ENCODE measurements at places on chromosomes 12 and 14.
A peak's percentile ranks its signal among the peaks of the same experiment; 100 is the strongest.

DNA sequence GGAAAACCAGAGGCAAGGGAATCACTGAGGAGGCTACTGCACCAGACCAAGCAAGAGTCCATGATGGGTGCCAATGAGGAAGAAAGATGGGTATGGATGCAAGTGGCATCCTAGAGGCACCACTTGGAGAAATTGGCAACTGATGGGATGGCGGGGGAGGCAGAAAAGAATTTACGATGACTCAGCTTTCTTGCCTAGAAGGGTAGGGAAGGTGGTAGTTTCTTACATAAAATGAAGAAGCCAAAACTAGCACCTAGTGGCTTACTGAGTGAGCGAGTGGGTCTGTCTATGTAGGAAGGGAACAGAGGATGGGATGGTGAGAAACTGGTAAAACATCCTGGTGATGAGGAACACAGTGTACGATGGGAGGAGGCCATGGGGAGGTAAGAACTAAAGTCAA is 80.8 kb downstream of the CIT start:
- no peak for DNase-seq

GRCh38 chr12:114480337-114481199 is 74.6 kb upstream of the TBX5 start:
- DNase-seq, result no peak

- DNase-seq, result no peak
Observed at GRCh38 chr12:19223695-19224094, 94.2 kb downstream of the PLEKHA5 start.

DNA sequence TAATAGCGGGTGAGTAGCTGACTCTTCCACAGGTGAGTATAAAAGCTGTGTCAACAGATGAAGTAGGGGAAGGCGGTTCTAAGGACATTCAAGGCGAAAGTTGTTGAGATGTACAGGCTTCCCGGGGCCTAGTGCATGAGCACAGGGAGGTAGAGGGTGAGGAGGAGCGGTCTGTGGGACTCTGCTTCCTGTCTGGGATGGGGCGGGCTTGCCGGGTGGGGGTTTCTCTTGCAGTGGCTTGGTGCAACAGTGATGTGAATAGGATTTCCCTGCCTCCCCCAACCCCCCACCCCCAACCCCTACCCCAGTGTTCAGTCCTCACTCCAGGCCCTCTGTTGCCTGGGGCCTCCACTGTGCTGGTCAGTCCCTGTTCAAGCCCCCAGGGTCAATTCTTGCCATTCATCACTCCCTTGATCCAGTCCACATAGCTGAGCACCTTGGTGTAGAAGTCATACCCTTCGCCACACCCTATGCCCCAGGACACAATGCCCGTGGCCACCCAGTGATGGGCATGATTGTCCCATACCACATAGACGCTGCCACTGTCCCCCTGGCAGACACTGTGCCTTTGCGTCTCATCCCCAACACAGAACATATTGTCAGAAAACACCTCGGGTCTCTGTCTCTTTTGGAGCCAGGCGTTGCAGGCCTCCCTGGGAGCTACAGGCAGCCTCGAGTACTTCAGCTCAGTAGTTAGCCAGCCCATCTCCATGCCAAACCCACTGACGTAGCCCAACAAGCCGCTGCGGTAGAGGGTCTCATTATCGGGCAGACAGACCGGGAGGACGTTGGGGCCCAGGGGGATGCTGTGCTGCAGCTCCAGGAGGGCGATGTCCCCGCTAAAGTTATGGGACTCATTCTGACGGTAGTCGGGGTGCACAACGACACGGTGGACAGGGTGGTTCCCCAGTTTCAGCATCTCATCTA is 4.0 kb upstream of the C1R start:
- DNase-seq, result no peak

- peak; percentile 67 for DNase-seq
Observed at GRCh38 chr14:21999402-21999801, 325.8 kb upstream of the OR4E1 start.

- no peak for DNase-seq
Observed at GRCh38 chr12:40474630-40475029, 217.6 kb upstream of the CNTN1 start.

DNA sequence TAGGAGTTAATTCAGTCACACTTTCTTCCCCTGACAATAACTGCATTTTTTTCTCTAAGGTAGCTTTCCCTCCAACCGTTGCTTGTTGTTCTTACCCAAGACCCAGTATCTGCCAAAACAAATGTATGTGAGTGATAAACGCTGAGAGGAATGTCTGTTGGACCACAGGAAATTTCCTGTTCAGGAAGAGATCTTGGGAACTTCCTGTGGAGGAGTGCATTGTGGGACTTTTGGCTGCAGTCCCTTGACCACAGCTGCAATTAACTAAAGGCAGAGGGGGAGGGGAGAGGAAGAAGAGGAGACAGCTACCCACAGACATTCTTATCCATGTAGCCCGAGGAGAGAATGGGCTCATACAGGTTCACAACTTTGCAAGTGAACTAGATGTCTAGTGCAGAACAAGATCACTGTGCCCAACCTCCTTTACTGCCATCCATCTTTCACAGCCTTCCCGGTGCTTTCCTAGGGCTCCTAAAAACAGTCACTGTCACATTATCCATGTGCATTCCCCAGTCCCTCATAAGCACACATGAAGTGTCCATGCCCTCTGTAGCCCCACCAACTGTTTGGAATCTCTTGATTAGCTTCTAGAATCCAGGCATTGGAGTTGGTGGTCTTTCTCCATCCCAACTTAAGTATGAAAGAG is 149.5 kb downstream of the ETV6 start:
- DNase-seq, result peak; percentile 100

DNA sequence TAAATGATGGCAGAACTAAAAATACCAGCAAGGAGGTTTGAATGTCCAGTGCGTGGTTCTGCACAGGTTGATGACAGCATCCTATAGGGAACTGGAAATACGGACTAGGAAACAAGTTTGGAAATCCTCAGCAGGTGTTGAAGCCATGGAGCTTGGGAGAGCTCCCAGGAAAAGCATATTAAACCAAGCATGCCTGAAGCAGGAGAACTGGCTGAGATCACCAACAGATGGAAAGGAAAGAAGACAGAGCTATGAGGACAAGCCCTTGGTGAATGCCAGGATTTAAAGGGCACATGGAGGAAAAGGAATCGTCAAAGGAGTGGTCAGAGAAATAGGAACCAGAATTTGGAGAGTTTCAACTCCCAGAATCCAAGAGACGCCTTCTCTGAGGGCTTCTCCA is 21.2 kb upstream of the ELK3 start:
- no peak for DNase-seq

DNA sequence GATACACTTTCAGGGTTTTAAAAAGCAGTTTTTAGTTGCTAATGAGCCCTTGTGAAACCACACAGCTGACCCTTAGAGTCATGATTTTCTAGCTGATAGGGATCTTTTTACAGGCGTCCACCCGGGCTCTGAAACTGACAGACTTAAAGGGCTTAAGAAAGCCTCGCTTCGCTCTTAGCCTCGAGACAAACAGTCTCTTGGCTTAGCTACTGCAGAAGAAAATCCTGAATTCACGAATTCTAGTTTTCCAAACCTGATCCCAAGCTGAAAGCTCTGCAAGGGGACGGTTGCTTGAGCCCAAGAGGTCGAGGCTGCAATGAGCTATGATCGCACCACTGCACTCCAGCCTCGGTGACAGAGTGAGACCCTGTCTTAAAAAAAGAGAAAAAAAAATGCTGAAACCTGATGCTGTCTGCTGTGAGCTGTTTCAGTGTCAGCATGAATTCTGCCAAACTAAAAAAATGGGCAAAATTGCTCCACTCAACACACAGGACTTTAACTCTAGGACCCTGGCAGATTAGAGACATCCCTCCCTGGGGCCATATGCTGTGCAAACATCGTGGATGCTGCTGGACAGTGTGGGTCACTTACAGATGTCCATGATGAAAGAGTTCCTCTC is 3.1 kb upstream of the HPD start:
- no peak for DNase-seq

- DNase-seq, result no peak
Observed at GRCh38 chr12:25332143-25332542, 81.4 kb upstream of the KRAS start.

- DNase-seq, result no peak
Observed at GRCh38 chr12:7512553-7512952, 9.0 kb upstream of the CD163 start.

DNA sequence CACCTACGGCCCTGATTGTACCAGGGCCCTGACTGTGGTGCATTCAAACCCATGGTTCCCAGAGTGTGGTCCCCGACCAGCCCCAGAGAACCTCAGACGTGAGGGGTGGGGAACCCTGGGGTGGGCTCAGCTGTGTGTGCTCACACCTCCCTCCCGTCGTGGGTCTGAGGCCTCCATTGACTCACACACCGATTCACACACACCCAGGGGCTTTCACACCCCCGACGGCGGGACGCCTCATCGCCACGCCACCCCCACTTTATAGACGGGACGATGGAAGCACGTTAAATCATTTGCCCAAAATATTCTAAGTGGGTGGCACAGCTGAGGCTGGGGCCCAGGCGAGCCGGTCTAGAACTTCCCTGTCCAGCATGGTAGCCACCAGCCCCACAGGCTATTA is 3.4 kb upstream of the FBRSL1 start:
- DNase-seq, result no peak

DNA sequence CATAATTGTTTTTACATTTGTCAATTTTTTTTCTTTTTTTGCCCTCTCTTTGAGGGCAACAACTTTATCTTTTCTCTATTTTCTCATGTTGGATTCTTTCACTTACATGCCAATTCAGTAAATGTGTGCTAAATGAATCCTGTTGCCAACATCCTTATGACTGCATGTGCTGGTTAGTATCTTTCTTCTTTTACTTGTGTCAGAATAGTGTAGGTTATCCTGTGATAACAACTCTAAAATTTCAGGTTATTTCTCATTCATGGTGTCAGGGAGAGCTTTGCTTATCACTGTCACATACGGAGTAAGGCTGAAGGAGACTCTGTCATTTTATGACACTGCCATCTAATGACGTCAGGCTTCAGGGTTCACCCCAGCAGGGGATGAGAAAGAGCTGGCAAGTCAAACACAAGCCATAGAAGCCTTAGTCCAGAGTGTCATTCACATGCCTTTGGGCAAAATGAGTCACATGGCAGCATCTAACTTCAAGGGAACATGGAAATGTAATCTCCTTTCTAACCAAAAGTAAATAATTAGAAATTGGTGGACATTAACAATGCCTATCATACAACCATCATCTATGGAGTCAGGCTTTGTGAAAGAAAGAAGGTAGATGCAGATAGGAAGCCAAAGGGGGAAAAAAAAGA is 242.5 kb upstream of the ATP2B1 start:
- no peak for DNase-seq

- DNase-seq, result no peak
Observed at GRCh38 chr14:51925980-51926379, 63.4 kb upstream of the RTRAF start.

GRCh38 chr12:96223411-96224218 is 29.4 kb downstream of the ELK3 start:
- no peak for DNase-seq

DNA sequence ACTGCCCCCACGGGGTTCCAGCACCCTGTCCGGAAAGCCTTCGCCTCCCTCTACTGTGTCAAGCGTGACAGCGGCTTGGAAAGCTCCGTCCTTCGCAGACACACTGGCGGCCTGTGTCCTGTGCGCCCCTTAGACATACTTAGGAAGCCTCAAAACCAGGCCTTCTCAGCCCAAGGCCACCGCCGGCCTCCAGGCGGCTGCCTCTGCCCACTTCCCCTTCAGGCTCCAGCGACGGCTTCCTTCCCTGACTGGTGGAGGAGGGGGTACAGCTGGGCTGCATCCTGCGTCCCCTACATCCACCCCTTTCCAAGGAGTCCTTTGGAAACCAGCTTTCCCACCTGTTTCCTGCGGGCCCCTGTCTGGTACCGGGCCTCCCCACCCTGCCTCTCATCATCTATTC is 2.5 kb upstream of the CACNA2D4 start:
- DNase-seq, result no peak

GRCh38 chr12:57887631-57888408 is 41.3 kb upstream of the CTDSP2 start:
- no peak for DNase-seq

DNA sequence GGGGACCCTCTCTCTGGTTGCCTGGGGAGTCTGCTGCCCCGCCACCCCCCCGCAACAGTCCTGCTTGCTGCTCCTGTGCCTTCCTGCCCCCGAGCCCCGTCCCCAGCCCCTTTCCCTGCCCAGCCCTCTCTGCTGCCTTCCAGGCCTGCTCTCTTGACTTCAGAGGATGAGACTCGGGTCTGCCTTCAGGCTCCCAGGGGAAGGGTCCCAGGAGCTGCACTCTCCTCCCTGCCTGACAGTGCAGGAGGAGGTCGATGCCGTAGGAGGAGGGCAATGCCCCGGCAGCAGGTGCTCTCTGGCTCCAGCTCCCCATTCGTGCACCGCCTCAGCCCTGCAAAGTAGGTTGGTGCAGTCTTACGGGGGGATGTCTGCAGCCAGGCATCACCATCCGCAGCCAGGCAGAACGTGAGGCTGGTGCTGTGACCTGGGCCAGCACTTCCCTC is 185.1 kb upstream of the C14orf180 start:
- DNase-seq, result no peak

DNA sequence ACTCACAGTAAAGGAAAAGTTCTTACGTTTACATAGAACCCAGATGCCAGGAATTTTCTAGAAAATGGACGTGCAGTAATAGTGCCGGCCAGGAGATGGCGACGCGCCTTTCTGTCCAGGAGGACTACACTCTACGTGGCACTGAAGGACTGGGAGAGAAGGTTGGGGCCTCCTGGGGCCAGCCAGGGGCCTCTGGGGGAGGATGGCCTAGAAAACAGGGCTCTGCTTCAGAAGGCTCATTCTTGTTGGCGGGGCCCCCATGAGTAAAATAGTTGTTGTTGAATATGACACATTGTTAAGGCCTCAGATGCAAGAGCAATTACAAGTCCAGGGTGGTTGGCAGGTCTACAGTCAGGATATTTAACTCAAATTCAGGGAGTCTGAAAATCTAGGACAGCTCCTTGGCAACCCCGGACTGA is 120.1 kb upstream of the MAX start:
- DNase-seq, result peak; percentile 56

DNA sequence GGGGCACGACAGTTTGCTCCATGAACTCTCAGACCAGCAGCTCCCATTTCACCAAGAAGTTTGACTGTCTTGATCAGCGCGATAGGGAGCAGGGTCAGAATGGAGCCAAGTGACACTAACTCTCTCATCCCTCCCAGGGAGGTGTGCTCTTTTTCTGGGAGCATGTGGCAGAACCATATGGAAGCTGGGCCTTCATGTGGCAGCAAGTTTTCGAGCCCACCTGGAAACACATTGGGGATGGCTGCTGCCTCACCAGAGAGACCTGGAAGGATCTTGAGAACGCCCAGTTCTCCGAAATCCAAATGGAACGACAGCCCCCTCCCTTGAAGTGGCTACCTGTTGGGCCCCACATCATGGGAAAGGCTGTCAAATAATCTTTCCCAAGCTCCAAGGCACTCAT is 24.0 kb downstream of the ITGA7 start:
- DNase-seq, result no peak

- DNase-seq, result no peak
Observed at GRCh38 chr14:95065411-95065810, 91.9 kb downstream of the DICER1 start.

GRCh38 chr12:69595689-69596088 is 10.4 kb downstream of the CCT2 start:
- no peak for DNase-seq

DNA sequence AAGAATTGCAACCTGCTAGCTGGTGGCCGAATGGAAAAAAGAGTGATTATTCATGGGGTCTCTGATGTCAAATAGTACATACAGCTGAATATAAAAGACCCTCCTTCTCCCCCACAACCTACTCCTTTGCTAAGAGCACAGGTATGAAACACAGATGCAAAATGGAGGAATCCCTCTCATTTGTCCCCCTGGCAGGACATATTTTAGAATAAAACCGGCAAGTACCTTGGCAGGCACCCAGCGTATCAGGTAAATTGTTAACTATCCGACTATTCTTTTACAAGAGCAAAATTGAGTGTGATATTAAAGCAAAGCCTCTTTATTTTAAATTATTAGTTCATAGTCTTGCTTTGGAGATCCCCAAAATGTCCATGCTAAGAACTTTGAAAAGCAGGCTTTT is 73.7 kb upstream of the USP44 start:
- no peak for DNase-seq

Data from Jurkat, Clone E6-1 (cell line).